ENCODE measurements at places on chromosomes 6 and 20.

GRCh38 chr6:31186052-31186734 lies 15.7 kb upstream of the POU5F1 start:
- DNase-seq = no peak

GRCh38 chr6:136404007-136404406 lies 114.4 kb upstream of the BCLAF1 start:
- DNase-seq = no peak

DNA sequence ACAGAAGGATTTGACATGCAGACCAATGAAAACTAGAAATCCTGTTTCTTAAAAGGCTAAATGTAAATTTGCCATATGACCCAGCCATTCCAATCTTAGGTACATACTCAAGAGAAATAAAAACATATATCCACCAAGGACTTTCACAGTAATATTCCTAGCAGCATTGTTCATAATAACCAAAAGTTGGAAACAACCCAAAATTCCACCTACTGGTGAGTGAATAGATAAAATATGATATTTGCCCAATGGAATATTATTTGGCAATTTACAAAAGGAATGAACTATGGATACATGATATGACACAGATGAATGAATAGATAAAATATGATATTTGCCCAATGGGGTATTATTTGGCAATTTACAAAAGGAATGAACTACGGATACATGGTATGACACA lies 22.7 kb downstream of the MTCL3 start:
- no peak for DNase-seq

GRCh38 chr20:45341579-45341938 lies 6.7 kb downstream of the SDC4 start:
- DNase-seq = no peak

DNA sequence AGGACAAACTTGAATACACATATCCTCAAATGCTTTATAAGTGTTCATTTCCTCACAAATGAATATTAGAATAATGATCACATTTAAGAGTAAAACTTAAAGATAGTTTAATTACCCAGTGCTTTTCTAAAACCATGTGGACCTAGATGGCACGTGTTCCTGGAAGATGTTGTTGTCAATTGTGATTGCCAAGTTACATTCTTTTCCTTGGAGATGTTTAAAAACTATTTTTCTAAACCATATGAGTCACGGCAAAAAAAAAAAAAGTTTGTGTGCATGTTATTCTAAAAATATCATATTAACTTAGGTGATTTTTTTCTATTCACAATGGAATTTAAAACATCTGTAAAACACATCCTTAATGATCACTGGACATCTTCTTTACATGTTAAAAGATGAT lies 51.1 kb downstream of the RCAN2 start:
- DNase-seq = no peak

DNA sequence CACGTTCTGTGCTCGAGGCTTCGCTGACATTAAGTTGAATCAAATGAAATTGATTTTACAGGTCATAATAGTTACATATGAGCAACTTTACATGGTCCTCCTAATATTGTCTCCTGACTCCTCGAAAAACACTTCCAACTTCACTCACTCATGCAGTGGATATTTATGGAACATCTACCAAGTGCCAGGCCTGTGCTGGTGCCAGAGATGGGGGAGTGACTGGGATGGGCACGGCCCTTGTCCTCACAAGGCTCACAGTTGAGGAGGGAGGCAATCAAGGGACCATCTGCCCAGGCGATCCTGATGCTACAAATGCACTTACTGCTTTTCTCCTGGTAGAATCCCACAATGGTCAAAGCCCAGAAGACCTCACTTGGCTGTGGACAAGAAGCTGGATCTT lies 426.4 kb downstream of the PREX1 start:
- DNase-seq = no peak

DNA sequence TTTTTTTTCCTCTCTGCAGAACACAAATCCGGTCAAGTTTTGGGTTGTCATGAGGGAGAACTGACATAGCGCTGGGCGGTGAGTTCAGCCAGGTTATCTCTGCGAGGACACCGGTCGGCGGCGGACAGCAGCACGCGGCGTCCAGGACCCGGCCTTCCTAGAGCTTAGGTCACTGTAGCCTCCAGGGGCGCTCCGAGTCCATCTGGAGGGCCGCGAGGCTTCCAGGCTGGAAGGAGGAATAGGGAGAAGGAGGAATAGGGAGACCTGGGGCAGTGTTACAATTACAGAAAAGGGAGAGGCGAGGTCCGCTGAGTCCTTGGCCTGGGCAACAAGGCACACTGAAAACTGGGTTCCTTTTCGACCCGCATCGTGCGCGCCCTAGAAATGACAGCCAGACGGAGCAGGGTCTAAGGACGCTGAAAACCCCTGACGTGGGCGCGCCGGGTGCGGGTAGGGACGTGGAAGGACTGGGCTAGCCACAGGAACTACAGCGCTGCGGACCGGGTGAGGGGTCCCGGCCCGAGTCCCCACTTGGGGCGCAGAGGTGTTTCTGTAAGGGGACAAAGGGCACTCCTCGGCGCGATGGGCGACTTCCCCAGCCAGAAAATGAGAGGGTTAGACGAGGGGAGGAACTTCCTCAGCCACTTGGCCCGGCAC lies 536 bp upstream of the FNDC1 start:
- no peak for DNase-seq
